ENCODE measurements at places on chromosomes 3 and 15.

DNA sequence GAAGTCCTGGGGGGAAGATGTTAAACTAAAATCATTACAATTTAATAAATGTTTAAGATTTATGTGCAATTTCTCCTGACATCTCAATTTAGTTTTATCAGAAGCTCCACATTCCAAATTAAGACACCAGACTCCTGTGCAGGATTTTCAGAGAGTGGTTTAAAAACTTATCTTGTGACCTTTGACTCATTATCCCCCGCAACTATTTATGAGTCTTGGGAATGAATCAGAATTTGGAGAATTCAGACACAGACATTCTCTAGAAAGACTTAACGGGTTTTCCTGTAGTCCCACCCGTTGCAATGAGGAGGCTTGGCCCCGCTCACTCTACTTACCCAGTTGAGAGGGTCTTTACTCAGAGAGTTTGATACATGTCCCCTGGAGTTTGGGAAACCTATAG lies 7.1 kb downstream of the OR5K2 start:
- no peak for DNase-seq

- no peak for DNase-seq
Observed at GRCh38 chr15:27278761-27279160, 307.8 kb downstream of the GABRG3 start.

GRCh38 chr3:64016941-64017620 lies 6.2 kb downstream of the PSMD6 start:
- no peak for DNase-seq

- no peak for DNase-seq
Observed at GRCh38 chr3:38109580-38110313, 27.2 kb downstream of the ACAA1 start.

DNA sequence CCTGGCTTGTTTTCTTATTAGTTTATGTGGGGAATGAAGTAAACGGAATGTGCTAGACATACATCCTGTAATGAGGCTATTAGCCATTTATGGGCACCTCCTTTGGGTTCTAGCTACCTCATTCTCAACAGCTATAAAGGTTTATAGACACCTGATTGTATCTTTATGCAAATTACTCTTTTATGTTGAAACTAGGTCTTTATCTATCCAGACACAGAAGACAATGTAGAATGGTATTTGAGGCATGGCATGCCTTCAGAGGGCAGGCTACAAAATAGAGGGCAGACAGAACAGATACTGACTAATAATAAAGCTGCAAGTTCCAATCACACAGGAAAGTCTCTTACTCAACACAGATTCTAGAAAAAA lies 27.1 kb downstream of the TBC1D2B start:
- DNase-seq = no peak

- DNase-seq = no peak
Observed at GRCh38 chr3:134348524-134348923, 25.7 kb downstream of the AMOTL2 start.

GRCh38 chr3:161474139-161474538 lies 22.5 kb upstream of the OTOL1 start:
- no peak for DNase-seq

DNA sequence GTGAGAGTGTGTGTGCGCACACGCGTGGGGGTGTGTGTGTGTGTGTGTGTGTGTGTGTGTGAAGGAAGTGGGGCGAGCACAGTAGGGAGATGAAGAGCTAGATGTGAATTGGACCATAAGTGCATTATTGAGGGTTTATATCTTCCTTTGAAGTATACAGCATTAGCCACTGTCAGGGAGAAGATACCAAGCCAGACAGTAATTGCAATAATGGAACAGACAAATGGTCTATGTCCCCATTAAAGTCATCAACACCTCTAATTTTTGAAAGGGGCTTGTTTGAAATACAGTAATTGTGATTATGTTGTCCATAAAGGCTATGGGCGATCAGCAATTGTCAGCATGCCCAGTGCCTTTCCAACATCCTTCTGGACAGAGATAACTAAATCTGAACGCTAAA lies 429.2 kb upstream of the NR2F2 start:
- DNase-seq = no peak

DNA sequence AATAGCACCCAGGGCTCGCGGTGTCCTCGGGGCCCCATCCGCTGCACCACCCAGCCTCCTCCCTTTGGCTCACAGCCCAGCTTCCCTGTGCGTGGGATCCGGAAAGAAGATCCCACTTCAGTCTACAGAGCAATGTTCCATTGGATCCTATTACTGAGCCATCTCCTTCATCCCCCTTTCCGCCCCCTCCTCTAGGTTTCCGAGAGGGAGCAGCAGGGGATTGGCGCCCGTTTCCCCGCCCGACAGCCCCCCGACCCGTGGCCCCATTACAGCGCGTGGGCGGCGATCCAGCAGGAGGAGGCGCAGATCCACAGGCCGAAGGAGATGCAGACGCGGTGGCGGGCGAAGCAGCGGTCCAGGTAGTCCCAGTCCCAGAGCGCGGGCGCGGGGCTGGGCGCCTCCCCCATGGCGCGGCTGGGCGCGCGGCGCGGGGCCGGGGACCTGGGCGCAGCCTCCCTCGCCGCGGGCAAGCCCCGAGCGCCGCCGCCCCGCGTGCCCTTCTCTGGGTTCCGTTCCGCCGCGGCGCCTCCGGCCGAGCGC lies 340 bp downstream of the TMEM44 start:
- no peak for DNase-seq
